ENCODE measurements at places on chromosomes 4 and X. TPM values are rescaled to one million over a fixed set of nuclear protein-coding genes. Genes with fewer than 3 reads are reported as not detected.
A peak's percentile ranks its signal among the peaks of the same experiment; 100 is the strongest.

STPG2 gene
- 0.18 TPM for total RNA-seq

DNA sequence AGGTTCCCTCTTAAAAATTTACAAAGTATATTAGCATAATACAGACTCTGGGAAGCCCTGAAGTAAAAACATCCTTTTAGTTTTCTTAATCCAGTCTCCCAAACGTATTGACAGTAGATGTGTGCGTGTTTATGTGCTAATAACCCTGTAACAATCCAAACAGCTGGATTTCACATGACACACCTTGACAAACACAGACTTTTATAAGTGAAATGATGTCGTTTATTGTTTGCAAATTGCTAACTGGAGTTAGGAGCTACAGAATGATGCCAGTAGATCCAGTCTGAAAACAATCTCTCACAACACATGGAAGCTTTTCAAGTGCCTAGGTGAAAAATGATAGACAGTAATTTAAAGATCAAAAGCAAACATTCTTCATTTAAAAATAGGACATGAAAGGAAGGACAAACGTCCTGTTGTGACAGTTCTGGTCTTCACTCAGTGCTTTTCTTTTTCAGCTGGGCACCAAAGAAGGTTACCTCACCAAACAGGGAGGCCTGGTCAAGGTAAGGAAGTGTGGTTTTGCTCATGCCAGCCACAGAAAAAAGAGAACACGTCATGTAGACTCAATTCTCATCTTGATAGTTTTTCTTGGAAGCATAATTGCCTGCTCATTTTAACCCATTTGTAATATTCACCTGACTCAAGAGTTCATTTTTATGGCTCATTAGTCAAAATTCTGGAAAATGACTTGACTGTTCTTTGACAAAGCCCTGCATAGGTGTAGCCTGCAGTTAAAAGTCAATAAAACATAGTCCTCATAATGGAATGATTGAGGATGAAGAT is 32.9 kb downstream of the LAMTOR3 start:
- no peak for DNase-seq

DNA sequence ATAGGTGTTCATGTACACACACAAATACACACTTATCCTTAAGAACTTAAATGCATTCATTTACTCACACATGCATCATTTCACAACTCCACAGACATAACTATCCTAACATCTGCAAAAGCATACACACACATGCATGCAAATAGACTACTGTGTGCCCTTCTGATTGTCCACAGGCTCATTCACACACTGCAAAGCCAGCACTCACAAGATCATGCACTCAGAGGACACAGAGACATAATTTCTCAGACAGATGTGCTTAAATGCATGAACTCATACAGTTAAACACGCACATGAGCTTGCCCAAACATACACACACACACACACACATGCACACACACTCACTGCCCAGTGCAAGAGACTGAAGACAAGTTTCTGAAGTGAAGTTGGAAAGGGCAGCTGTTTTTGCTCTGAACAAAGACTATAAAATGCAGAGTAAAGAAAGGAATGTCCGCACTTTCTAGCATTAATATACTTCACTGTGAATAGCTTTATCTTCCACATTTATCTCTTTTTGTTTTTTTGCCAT is 1018.0 kb upstream of the HS3ST1 start:
- peak; percentile 4 for DNase-seq

DNA sequence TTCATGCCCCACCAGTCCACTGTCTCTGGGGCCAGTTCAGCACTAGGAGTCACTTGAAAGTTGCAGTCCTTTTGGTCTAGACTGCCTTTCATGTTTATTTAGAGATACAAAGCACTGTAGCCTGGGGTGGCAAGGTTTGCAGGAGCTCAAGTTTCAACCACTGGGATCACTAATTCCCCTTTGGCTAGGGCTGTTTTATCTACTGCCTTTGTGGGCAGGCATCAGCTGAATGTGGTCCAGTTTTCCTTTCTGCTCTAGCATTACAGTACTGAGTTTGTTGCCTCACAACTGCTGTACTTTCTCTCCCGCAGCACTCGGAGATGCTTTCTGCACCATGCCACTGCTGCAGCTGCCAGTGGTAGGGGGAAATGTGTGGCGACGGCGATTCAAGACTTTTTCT is 222.3 kb upstream of the HDX start:
- DNase-seq, result no peak

DNA sequence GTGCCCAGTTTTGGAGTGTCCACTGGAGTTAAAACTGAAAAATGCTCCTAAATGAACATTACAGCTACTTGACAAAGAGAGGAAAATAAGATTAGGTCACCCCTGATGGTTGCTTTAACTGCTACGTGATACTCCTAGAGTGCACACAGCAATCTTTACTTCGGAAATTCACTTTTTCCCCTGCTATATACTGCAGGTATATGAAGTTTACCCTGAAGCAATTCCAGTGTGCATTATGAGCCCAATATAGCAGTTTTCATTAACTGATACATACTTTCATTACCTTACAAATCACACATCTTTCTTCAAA is 773 bp upstream of the ZNF827 start:
- peak; percentile 22 for DNase-seq

FRAS1 gene
- 1.9 TPM for total RNA-seq

FRG2 gene
- total RNA-seq, result not detected

- no peak for DNase-seq
Observed at GRCh38 chr4:106486533-106486932, 118.0 kb upstream of the GIMD1 start.

GRCh38 chr4:85555206-85555605 is 80.3 kb downstream of the ARHGAP24 start:
- peak; percentile 11 for DNase-seq

DNA sequence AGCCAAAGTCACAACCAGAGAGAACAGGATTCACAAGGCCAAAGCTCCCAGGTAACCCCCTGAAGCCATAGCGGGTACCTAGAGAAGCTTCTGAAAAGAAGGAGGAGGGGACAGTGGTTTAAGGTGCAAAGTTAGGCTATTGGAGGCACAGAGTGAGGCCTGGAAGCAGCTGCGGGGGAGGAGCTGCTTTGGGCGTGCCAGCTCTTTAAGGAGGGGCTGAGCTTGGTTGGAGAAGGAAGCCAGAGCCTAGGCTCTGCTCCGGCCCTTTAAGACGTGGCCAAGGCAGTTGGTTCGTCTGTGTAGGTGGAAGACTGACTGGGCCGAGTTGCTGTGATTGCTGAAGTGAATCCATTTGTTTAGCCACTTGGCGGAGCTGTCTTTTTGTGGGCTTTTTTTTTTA is 1.5 kb downstream of the KLF8 start:
- DNase-seq, result no peak

- no peak for DNase-seq
Observed at GRCh38 chrX:123256378-123256777, 72.3 kb downstream of the GRIA3 start.

DNA sequence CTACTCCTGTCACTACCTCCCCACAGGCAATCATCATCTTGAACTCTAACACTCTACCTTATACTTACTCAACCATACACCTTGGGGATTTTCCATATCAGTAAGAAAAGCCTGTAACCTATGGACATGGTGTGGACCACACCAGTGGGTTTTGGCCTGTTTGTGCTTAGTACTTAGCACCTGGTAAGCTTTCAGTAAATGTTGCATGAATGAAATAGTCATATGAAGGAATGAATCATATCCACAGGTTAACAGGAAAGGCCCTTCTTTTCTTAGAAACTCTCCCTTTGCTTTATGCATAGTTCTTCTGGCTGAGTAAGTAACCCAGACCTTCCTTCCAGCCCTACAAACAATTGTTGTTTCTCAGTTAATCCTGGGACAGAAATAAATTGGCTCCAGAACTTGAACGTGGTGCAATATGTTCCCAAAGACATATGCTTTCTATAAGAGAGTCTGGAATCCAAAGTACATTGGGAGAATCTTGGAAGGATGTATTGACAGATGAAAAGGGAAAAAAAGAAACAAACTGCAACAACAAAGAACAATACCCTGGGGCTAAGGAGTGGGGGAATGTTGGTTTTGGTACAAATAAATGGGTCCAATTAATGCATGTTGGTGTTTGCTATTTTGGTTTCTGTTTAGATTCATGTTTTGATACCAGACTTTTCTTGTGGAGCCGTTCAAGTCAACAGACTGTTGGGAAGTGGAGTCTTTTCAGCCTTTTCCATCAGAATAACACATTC is 27.8 kb downstream of the RASL11B start:
- no peak for DNase-seq

DNA sequence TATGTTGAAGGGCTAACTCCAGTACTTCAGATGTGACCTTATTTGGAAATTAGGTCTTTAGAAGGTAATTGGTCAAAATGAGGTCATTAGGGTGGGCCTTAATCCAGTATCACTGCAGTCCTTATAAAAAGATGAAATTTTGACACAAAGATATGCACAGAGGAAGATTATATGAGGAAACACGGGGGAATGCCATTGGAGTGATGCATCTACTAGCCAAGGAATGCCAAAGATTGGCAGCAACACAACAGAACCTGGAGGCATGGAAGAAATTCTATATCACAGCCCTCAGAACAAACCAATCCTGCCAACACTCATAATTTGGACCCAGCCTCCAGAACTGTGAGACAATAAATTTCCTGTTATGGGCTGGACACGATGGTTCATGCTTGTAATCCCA is 17.6 kb downstream of the TRIM61 start:
- DNase-seq, result peak; percentile 6

HSD17B13 gene
- total RNA-seq, result not detected

GRCh38 chrX:101482296-101482695 is 3.0 kb upstream of the ARMCX4 start:
- DNase-seq, result peak; percentile 24

GRCh38 chrX:72110051-72110875 is 21.5 kb downstream of the RTL5 start:
- DNase-seq, result no peak

DNA sequence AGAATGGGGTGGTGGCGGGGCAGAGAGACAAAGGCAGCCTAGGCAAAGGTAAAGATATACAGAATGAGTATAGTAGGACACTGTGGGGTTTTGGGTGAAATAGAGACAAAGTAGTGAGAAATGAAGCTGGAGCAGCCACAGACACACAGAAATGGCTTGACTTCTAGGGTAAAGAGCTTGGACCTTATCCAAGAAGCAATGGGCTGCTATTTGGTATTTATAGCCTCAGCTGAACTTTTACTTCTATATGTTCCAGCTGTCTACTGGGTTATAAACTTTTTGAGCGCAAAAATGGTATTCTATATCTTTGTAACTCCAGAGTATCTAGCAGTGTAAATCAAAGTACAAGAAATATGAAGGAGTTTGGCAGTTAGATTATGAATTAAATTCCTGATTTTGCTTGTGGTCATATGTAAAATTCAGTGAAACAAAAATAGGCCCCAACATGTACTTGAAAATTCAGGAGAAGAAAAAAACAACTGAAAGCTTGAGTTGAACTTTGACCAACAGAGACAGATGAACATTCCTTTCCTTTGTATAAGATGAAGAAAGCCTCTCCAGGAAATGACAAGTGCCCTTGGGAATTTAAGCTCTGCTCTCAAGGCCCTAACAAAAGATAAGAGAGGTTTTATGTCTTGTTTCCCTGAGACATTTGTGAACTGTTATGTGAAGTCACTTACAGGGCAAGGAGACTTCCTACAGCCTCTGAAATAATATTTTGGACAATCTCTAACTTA is 354.1 kb downstream of the CHIC1 start:
- peak; percentile 94 for DNase-seq

- no peak for DNase-seq
Observed at GRCh38 chr4:5203309-5203992, 152.2 kb downstream of the STK32B start.

DNA sequence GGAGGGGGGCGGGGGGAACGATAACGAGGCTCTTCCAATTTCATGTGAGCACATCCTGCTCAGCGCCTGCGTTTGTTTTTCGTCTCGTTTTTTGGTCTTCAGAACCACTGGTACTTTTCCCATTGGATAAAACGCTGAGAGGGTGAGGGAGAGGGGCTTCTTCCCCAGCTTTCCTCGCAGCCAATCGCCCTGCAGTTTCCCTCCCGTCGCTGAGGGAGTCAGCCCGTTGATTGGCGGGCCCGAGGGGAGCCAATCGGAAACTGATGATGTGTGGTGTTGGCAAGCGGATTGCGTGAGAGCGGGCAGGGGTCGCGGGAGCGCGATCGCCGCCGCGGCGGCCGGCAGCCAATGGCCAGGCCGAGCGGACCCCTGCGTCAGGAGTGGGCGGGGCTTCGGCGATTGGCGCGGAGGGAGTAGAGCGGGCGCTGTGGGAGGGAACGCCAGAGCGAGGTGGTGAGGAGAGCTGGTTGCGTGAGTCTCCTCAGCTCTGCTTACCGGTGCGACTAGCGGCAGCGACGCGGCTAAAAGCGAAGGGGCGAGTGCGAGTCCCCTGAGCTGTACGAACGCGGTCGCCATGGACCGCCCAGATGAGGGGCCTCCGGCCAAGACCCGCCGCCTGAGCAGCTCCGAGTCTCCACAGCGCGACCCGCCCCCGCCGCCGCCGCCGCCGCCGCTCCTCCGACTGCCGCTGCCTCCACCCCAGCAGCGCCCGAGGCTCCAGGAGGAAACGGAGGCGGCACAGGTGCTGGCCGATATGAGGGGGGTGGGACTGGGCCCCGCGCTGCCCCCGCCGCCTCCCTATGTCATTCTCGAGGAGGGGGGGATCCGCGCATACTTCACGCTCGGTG is at the start of gene TSPYL2:
TSS of gene TSPYL2 (plus strand) at position 443 of the 848 bp plus-strand sequence. CDS start at position 575, 132 bp downstream.
- DNase-seq, result peak; percentile 97

- no peak for DNase-seq
Observed at GRCh38 chr4:42541647-42542046, 115.3 kb downstream of the ATP8A1 start.

GRCh38 chr4:3285558-3286334 is 7.1 kb upstream of the RGS12 start:
- DNase-seq, result peak; percentile 25

CT45A8 gene
- not detected for total RNA-seq

DNA sequence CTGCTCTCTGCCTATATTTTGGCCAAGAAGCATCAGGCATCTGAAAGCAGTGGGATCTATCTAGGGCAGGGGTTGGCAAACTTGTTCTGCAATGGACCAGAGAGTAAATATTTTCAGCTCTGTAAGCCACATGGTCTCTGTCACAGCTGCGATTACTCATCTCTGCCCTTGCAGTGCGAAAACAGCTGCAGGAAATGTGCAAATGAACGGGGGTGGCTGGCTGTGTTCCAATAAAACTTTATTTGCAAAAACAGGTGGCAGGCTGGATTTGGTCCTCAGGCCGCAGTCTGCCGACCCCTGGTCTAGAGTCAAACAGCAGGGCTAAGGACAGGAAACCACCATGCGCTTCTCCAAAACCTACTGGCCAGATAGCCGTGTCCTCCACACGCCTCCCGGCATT is 48.6 kb downstream of the ACOX3 start:
- peak; percentile 68 for DNase-seq

DNA sequence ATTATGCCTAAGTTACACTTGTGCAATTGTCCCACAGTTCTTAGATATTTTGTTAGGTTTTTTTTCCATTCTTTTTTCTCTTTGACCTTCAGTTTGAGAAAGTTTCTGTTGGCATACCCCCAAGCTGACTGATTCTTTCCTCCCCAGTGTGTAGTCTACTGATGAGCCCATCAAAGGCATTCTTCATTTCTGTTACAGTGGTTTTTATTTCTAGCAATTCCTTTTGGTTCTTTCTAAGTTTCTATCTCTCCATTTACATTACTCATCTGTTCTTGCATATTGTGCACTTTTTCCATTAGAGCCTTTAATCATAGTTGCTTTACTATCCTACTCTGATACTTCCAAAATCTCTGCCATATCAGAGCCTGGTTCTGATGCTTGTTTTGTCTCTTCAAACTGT is 31.9 kb downstream of the CASP6 start:
- no peak for DNase-seq

TBL1X gene
- 12.5 TPM for total RNA-seq

RAB33A gene
- 3.0 TPM for total RNA-seq

SNCA gene
- total RNA-seq, result not detected

- no peak for DNase-seq
Observed at GRCh38 chr4:184364100-184364921, 110.0 kb downstream of the IRF2 start.
